ENCODE measurements at places on chromosomes 11 and 22.

DNA sequence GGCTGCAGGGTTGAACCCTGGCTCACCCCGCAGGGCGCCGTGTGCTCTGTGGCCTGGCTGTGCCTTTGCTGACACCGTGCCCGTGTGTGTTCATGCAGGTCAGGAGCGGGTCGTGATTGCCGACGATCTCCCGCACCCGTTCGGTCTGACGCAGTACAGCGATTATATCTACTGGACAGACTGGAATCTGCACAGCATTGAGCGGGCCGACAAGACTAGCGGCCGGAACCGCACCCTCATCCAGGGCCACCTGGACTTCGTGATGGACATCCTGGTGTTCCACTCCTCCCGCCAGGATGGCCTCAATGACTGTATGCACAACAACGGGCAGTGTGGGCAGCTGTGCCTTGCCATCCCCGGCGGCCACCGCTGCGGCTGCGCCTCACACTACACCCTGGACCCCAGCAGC lies 47.0 kb upstream of the PPP6R3 start:
- no peak for DNase-seq

- no peak for DNase-seq
Measured at GRCh38 chr22:39103431-39103830, 6.4 kb downstream of the APOBEC3H start.

DNA sequence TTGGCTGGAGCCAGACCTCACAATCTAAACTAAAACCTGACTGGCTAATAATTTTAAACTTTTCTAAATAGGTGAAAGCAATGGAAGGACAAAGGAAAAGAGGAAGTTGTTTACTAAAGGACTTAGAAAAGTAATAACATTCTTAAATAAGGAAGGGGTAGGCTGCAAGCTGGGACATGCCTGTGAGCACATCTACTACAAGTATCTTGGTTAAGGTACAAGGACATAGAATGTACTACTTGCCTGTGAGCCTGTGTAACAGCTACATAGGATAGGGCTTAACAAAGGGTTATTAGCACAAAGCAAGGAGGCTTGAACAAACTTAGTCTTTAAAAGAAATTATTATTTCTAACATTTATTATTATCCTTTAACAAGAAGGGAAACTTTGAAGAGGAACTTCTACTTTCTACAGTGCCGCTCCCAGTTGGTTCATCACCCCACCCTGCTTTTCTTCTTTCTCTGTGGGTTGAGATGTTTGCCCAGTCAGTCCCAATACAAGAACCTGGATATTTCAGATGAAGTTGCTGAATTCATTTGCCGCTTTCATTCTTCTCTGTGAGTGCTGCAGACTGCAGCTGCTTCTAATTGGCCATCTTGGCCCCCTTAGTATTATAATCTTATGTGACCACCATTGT lies 87.5 kb downstream of the PRMT3 start:
- no peak for DNase-seq

GRCh38 chr11:44946263-44946662 lies 4.4 kb downstream of the TP53I11 start:
- DNase-seq: no peak

DNA sequence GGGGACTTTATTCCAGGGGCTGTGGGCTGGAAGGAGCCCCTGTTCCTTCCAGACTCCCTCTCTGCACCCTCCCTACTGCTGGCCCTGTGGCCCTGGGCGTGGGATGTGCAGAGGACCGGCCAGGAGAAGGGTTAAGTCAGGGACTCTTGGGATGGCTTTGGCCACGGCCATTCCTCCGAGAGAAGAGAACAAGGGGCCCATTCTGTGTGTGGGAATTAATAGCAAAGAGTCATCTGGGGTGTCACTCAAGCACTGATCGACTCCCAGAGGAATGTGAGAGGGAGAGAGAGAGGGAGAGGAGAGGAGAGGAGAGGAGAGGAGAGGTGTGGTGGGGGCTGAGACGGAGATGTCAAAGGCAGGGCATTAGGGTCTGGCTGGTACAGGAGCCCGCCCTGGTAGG lies 14.2 kb upstream of the SOX10 start:
- no peak for DNase-seq

Data from erythroblast (primary cell).